ENCODE measurements at places on chromosomes 5 and 9.
A peak's percentile ranks its signal among the peaks of the same experiment; 100 is the strongest.

GRCh38 chr9:13110766-13111417 lies 168.6 kb downstream of the MPDZ start:
- DNase-seq, result peak; percentile 53

GRCh38 chr9:34218446-34218845 lies 39.6 kb downstream of the UBAP1 start:
- DNase-seq, result no peak

- DNase-seq, result no peak
These were observed 147.6 kb downstream of the ST8SIA4 start for GRCh38 chr5:100755435-100755834.

- no peak for DNase-seq
These were observed 18.5 kb downstream of the MATR3 start for GRCh38 chr5:139312075-139312474.

DNA sequence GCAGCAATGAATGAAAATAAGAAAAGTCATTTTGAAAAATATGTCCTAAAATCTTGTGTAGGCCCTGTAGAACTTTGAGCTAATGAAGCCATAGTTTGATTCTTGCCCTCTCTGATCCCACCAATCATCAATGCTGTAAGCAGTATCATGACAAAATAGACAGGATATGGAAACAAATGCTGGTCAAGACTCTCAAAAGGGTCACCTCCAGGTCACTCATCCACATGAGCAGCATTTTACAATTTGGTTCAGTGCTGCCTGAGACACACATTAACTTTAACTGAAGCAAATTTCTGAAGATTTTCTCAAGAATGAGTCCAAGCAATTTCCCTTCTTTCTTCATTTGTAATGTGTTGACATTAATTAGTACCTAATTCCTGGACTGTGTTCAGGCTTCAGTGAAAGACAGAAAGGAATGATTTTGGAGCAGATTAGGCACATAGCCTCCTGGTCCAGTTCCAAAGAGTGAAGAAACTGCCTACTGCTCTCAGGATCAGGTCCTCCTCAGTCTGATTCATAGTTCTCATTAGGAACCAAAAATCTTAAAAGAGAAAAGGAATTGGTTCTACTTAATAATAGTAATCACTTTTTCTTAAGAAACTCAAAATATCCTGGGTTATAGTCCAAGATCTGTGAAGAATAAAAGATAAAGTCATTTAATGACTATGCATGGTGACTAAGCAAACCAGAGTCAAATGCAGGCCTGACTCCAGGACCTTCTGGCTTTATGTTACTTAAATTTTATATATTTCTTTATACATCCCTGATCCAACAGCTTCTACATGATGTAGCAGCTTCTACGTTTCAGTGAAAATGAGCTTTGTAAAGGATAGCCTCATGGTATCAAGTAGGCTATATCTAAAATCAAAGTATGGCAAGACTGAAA lies 192.1 kb upstream of the RGMB start:
- DNase-seq, result peak; percentile 40

GRCh38 chr9:121708768-121709488 lies 57.5 kb downstream of the DAB2IP start:
- no peak for DNase-seq

All from fibroblast of villous mesenchyme (primary cell).